Dorsolateral prefrontal cortex (tissue), 122 donors: ENCODE measurements at places on chromosomes 1 and 21. TPM values are rescaled to one million over a fixed set of nuclear protein-coding genes. Genes with fewer than 3 reads are reported as not detected.

- no peak for DNase-seq
Observed at GRCh38 chr1:12539705-12540579, 78.1 kb downstream of the DHRS3 start.

DNA sequence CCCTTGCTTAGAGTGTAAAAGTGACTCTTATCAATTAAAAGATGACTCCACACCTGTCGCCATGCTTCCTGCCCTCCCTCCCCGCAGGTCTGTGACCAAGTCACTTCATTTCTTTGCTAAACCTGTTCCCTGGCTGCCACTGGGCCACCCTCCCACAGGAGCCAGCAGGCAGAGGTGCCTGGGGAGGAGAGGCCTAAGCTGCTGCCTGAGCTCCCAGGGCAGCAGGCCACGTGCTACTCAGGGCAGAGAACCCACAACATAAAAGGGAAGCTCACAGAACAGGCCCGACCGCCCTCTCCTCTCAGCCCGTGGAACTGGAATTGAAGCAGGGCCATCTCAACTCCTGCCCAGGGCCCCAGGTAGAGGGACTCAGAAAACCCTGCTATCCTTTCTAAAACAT, 4.9 kb downstream of the C1orf198 start:
- DNase-seq, result no peak

- DNase-seq, result no peak
Observed at GRCh38 chr1:226487921-226488320, 60.6 kb upstream of the STUM start.

- DNase-seq, result no peak
Observed at GRCh38 chr1:243944429-243945160, 94.6 kb upstream of the AKT3 start.

DNA sequence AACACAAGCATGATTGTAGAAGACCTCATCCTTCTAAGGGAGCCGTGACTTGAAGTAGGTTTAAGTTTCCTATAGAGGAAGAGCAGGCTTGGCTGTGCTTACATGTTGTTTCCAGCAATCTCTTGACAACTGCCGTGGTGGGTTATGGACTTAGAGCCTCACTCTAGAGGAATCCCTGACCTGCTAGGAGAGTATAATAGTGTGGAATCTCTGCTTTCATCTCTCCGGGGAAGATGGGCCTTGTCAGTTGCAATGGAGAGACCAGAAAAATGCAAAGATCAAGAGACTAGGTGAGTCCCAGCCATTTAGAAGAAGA, 137.6 kb downstream of the MIS18A start:
- no peak for DNase-seq

DNA sequence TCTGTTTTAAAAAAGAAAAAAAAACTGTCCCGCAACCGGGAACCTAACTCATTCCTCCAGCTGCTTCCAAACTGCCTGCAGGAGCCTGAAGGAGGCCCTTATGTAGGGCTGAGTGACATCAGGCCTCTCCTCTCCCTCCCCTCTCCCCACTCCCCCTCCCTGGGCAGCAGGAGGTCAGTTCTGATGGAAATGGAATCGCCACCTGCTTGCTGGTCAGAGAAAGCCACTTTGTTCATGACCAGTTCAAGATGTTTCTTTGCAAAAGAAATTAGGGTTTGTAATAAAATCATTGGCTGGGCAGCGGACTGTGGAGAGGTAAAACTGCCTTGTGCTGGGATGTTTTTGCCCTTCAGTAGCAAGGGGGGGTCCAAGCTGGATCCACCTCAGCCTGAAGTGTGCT, at the start of gene MAP1LC3C:
TSS of gene MAP1LC3C (minus strand) at position 73 of the 400 bp plus-strand sequence. CDS start 90 bp downstream, outside the sequence.
- no peak for DNase-seq

The CFAP107 gene
- not detected for total RNA-seq

The ADAMTS1 gene
- total RNA-seq, result 19.0 TPM

The PRRX1 gene
- total RNA-seq, result 19.6 TPM

The TRIM67 gene
- total RNA-seq, result 0.78 TPM

The CFHR3 gene
- not detected for total RNA-seq

The S100B gene
- 128 TPM for total RNA-seq

The DYNLT5 gene
- 9.7 TPM for total RNA-seq

The RPE65 gene
- total RNA-seq, result 0.20 TPM
